ENCODE measurements at places on chromosomes 12 and 14. TPM values are rescaled to one million over a fixed set of nuclear protein-coding genes. Genes with fewer than 3 reads are reported as not detected.

The SCN8A gene
- 0.19 TPM for polyA plus RNA-seq

The RND1 gene
- 0.53 TPM for polyA plus RNA-seq

The PTGER2 gene
- 0.27 TPM for polyA plus RNA-seq

The STAB2 gene
- polyA plus RNA-seq, result not detected

The CLEC14A gene
- polyA plus RNA-seq, result 61.7 TPM

The KRT75 gene
- polyA plus RNA-seq, result not detected

The ZNF891 gene
- polyA plus RNA-seq, result 0.80 TPM

The TCL1B gene
- not detected for polyA plus RNA-seq
